NCI-H1417 (cell line): ENCODE measurements at places on chromosomes 7 and 10.

GRCh38 chr7:110157631-110158362, 933.1 kb upstream of the LRRN3 start:
- no peak for DNase-seq

- peak; percentile 29 for DNase-seq
These were observed 131.2 kb downstream of the MPP7 start for GRCh38 chr10:28171468-28172222.

GRCh38 chr7:114930829-114931655, 9.1 kb downstream of the MDFIC start:
- no peak for DNase-seq

GRCh38 chr7:51929818-51930217, 613.2 kb upstream of the COBL start:
- no peak for DNase-seq

- peak; percentile 6 for DNase-seq
These were observed 803 bp downstream of the RAPGEF5 start for GRCh38 chr7:22356010-22356691.
